ENCODE measurements at places on chromosomes 4 and X.

GRCh38 chrX:69073241-69073640 is 92.0 kb downstream of the PJA1 start:
- no peak for DNase-seq

DNA sequence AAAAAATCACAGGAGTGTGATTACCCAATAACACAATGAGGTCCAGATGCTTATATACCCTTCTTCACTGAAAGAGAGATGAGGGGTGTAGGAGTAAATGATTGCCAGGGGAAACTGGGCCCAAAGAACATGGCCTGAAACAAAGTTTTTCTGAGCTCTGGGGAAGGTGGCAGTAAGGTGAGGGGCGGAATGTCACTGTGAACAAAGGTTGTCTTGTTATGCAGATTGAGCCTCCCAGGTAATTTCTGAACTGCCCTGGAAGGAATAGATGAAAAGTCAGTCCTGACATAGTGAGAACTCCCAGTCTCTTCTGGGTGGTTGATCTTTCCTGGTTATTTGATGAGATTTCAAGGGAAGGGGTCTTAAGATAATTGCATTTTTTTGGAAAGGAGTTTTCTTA is 2.5 kb upstream of the TMEM47 start:
- DNase-seq = no peak

GRCh38 chr4:14165222-14165920 is 537.8 kb upstream of the BOD1L1 start:
- peak; percentile 73 for DNase-seq

DNA sequence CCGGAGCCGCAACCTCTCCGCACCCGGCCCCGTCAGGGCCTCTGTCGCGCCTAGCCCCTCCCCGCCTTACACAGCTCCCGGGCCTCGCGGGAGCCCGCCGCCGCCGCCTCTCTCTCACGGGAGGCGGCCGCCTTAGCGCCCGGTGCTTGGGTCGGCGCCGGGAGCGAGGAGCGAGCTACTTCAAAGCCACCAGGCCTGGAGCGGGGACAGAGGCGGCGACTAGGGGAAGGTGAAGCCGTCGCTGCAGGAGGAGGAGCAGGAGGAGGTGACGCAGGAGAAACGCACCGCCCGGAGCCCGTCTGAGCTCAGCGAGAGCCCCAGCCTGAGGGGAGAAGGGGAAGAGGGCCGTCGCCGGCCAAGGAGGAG is 250 bp downstream of the USP9X start:
- no peak for DNase-seq

DNA sequence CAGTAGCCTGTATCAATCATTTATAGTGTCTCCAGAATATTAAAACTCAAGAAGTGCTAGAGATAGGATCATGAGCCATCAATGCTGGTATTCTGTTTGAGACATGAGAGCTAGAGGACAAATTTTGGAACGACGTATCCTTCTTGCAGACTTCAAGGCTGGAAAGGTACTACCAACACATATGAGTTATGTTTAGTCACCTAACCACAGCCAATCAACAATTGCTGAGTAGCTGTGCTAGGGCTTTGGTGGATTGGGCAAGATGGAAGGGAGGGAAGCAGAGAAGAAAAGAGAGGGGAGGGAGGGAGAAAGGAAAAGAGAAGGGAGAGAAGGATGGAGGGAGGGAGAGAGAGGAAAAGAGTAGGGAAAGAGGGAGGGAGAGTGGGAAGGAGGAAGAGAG is 21.6 kb upstream of the RAI2 start:
- DNase-seq = no peak

- no peak for DNase-seq
Observed at GRCh38 chrX:68932611-68933010, 103.8 kb downstream of the EFNB1 start.

DNA sequence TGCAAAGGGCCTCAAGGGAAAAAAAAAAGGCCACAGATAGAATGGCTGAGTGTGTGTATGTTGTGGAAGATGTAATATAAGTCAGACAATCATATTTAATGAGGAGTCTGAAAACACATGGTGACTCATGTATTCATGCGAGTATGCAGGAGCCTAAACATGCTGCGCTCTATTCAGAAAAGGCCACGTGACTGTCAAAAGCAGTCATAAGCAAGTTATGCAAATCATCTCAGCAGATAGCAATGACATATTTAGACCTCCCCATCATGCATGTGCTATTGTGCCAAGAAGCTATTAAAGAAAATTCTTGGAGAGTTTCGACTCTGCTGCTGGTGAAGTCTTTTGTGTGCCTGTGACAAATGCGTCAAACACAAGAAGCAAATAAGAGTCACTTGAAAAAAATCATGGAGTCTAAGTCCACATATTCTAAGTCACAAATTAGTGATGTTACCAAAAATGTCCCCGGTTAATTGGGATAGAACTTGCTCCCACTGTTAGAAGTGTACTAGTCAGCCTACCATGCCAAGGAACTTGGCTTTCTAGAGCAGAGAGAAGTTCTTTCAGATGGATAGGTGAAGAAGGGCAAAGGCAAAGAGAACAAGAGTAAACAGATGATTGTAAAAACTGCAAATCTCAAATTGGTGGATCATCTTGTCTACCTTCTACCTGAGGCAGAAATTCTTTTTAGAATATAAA is 5.0 kb downstream of the LNX1 start:
- DNase-seq = no peak

DNA sequence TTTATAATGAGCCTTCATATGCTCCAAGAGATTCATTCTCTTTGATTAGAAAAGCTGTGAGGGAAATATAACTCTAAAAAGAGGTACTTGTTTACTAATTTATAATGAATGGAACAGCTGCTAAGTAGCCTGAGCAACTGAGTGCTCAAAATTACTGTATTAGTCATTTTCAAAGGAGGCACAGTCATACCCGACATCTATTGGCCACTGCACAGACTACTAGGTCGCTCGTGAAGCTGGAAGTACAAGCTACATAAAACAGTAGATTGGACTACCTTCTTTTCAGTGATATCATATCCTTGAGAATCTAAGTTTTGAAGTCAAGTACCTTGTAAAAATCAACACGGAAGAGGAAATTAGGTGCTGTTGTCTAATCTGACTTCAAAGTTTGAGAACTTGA is 52.0 kb upstream of the GLRB start:
- no peak for DNase-seq

DNA sequence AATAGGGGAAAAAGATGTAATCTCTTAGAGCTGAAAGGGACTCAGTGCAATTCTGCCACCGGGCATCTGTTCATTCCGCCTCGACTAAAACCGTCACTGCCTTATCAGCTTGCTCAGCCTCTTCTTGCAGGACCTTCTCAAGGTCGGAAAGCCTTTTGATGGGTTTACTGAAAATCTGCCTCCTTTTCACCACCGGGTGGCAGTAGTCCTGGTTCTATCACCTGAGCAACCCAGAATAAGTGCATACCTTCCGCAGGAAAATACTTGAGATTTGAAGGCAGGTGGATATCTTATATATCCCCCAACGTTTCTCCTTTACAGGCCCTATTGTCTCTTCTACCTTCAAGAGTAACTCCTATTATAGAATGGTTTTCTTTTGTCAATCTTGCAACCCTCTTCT is 103.4 kb upstream of the PAK3 start:
- no peak for DNase-seq

GRCh38 chrX:802846-803245 is 172.3 kb downstream of the SHOX start:
- DNase-seq = no peak

GRCh38 chr4:153064571-153064970 is 128.4 kb downstream of the FHDC1 start:
- no peak for DNase-seq

GRCh38 chrX:154791939-154792338 is 13.3 kb downstream of the MPP1 start:
- DNase-seq = no peak

DNA sequence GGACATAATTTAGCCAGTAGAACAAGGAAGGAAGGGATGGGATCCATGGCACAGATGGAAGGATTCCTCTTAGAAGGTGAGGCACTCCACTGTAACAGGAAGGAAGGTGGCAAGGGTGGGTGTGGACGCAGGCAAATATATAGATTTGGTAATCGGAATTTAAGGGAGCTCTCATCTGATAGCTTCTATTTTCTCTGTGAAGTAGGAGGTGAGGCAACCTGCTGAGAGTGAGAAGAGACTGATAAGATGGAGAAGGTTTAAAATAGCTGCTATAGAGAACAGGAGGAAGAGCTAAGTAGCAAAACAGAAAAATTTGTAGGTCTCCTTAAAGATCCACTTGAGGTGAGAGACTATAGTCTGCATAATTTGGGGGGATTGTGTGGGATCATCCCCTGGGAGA is 61.8 kb upstream of the BRS3 start:
- DNase-seq = no peak

- no peak for DNase-seq
Observed at GRCh38 chr4:7415927-7416686, 18.6 kb downstream of the PSAPL1 start.

DNA sequence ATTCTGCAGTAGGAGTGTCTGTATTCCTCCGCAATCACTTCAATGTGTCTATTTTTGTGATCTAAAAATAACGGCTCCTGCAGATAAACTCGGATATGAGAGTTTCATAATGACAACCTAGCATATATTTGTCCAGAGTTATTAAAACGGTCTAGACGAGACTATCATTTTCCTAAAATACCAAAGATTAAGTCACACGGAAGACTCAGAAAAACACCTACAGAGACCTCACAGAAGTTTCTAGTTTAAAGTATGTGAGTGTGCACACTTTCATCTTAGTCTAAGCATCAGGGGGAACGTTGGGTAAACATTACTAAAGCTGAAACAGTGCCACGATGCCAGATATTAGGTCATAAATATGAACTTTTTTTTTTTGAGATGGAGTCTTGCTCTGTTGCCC is 156.9 kb downstream of the AFAP1 start:
- no peak for DNase-seq

GRCh38 chr4:17762726-17763125 is 18.7 kb downstream of the FAM184B start:
- DNase-seq = no peak
